Esophagus muscularis mucosa (tissue), 4 donors: ENCODE measurements at places on chromosomes 5 and 9. TPM values are rescaled to one million over a fixed set of nuclear protein-coding genes. Genes with fewer than 3 reads are reported as not detected.

Gene LHX3
- not detected for total RNA-seq

Gene SH3TC2
- 0.84 TPM for total RNA-seq

Gene SHISAL2B
- total RNA-seq: not detected

Gene IDNK
- total RNA-seq: 6.5 TPM

Gene TAF11L10
- total RNA-seq: not detected

Gene GALNT12
- total RNA-seq: 16.8 TPM

Gene FOXD4L5
- not detected for total RNA-seq

Gene JMY
- 43.2 TPM for total RNA-seq

Gene SOX30
- total RNA-seq: 0.17 TPM

Gene EXD3
- total RNA-seq: 22.3 TPM

Gene ZDHHC11
- 4.3 TPM for total RNA-seq

Gene PCDHGA5
- total RNA-seq: 2.6 TPM
